ENCODE measurements at places on chromosomes 11 and 22. TPM values are rescaled to one million over a fixed set of nuclear protein-coding genes. Genes with fewer than 3 reads are reported as not detected.

The ABCC8 gene
- not detected for total RNA-seq

The NXPE2 gene
- total RNA-seq: under 0.01 TPM

The OR52I2 gene
- total RNA-seq: under 0.01 TPM

The SSH3 gene
- total RNA-seq: 15.6 TPM

The C22orf31 gene
- total RNA-seq: not detected

The OR2AG2 gene
- 0.55 TPM for total RNA-seq

The TRIM66 gene
- 7.5 TPM for total RNA-seq

The GPR137 gene
- total RNA-seq: 5.3 TPM

The MS4A13 gene
- total RNA-seq: not detected

The CHRNA10 gene
- total RNA-seq: 0.66 TPM

The RFPL2 gene
- not detected for total RNA-seq

The CD248 gene
- 103 TPM for total RNA-seq

The NLRP6 gene
- not detected for total RNA-seq

The TBX1 gene
- total RNA-seq: 0.12 TPM

The KCNC1 gene
- not detected for total RNA-seq

The OR8D1 gene
- under 0.01 TPM for total RNA-seq

The TREH gene
- total RNA-seq: under 0.01 TPM

The FRMD8 gene
- 61.4 TPM for total RNA-seq

The UVRAG gene
- 21.9 TPM for total RNA-seq

The OR2D2 gene
- total RNA-seq: 1.5 TPM

The APBB1 gene
- 50.5 TPM for total RNA-seq

The HYOU1 gene
- 205 TPM for total RNA-seq

The LARGE1 gene
- 41.1 TPM for total RNA-seq

The LDHAL6A gene
- not detected for total RNA-seq

The ROBO4 gene
- 3.0 TPM for total RNA-seq

The ADAMTS15 gene
- 1.00 TPM for total RNA-seq

The RELT gene
- total RNA-seq: 4.9 TPM

The VPREB1 gene
- not detected for total RNA-seq

The OR8G5 gene
- total RNA-seq: not detected

The NPTXR gene
- 4.6 TPM for total RNA-seq

The P4HA3 gene
- total RNA-seq: 21.9 TPM

The NOX4 gene
- 6.7 TPM for total RNA-seq

The A4GALT gene
- 1.8 TPM for total RNA-seq
